AG10803 (cell line): ENCODE measurements at places on chromosomes 16 and 17.

DNA sequence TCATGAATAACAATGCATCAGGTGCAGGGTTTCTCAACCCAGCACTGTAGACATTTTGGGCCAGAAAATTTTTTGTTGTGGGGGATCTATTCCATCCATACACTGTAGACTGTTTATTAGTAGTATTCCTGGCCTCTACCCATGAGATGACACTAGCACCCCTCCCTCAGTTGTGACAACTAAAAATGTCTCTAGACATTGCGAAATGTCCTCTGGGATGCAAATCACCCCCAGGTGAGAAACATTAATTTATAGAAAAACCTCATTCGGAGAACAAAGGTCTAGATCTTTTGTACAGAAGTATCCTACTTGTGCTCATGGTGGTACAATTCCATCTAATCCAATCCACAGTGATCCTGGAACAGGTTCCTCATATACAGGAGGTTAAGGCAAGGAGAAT lies 4.3 kb downstream of the ADAT1 start:
- DNase-seq: no peak

- peak; percentile 26 for DNase-seq
Measured at GRCh38 chr17:59406808-59407381, 75.4 kb downstream of the YPEL2 start.

GRCh38 chr16:73306901-73307413 lies 259.0 kb upstream of the ZFHX3 start:
- DNase-seq: no peak

GRCh38 chr16:48180868-48181480 lies 25.2 kb upstream of the ABCC12 start:
- no peak for DNase-seq

- peak; percentile 48 for DNase-seq
Measured at GRCh38 chr17:45852535-45853297, 8.0 kb downstream of the SPPL2C start.

DNA sequence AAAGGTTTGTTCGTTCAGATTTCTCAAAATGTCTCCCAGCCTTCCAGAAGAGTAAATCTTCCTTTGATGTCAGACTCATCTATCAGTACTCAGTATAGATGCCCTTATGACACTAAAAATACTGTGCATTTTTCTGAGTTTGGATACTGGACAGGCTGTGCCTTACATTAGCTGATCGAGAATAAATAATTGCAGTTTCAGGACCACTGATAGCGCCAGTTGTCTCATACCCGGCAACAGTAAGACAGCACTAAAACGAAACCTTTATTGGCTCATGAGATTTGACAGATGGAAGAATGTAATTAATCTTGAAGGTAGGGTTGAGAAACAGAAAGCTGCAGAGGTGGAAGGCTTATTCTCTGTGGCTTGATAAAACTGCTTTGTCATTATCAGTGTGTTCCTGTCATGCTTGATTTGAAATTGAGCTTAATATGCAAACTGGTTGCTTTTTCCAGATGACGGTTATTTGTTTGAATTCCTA lies 1.2 kb downstream of the ATP6V0A1 start:
- peak; percentile 50 for DNase-seq

- DNase-seq: peak; percentile 58
Measured at GRCh38 chr16:82016263-82016662, 5.0 kb upstream of the SDR42E1 start.

DNA sequence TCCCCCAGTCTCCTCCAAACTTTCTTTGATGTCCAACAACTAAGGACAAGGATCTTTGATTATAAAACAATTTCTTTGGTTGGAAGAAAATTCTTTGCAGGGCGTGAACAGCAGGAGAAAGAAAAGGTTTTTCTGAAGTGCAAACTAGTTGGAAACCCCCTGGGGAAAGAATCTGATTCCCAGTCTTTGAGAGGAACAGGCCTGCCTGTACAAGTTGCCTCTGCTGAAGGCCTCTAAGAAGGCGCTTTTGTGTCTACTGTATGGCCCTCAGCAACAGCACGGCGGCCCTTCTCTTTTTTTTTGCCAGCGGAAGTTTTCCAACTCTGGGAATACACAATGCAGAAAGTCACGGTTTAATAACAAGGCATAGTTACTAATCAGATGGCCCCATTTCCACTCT lies 14.0 kb downstream of the RNF43 start:
- DNase-seq: no peak

- DNase-seq: peak; percentile 82
Measured at GRCh38 chr16:10862438-10862837, 14.6 kb upstream of the CIITA start.

DNA sequence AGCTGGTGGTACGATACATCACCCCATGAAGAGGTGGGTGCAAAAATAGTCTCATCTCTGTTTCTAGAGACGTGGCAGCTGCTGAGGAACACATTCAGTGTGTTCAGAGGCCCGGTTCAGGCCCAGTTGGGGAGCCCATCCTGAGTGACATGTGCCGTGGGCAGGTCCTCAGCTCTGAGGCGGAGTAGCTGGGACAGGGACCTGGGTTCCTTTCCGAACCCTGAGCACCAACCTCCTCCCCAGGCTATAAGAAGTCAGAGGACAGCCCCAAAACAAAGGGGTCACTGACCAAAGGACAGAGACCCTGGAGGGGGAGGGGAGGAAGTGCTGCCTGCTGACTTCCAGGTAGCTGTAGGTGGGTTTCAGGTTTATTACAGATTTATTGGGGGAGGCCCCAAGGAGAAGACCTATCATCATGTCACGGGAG lies 5.1 kb downstream of the LDHD start:
- DNase-seq: no peak

DNA sequence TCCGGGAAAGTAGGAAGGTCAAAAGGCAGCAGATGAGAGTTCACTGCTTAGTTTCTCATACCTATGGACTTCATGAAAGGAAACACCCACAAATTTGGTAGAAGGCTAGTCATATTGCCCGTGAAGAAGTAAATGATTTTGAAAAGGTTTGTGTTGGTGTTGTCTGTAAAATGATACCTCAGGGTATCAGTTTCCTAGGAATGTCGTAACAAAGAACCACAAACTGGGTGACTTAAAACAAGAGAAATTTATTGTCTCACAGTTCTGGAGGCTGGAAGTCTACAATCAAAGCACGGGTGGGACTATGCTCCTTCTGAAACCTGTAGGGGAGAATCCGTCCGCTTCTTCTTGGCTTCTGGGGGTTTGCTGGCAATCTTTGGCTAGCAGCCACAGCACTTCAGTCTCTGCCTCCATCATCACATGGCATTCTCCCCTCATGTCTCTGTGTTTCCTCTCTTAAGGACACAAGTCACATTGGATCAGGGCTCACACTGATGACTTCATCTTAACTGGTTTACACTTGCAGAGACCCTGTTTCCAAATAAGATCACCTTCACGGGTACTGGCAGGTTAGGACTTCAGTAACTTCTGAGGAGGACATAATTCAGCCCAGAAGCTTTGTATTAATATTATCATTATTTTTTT lies 2.0 kb upstream of the NAE1 start:
- DNase-seq: peak; percentile 35

DNA sequence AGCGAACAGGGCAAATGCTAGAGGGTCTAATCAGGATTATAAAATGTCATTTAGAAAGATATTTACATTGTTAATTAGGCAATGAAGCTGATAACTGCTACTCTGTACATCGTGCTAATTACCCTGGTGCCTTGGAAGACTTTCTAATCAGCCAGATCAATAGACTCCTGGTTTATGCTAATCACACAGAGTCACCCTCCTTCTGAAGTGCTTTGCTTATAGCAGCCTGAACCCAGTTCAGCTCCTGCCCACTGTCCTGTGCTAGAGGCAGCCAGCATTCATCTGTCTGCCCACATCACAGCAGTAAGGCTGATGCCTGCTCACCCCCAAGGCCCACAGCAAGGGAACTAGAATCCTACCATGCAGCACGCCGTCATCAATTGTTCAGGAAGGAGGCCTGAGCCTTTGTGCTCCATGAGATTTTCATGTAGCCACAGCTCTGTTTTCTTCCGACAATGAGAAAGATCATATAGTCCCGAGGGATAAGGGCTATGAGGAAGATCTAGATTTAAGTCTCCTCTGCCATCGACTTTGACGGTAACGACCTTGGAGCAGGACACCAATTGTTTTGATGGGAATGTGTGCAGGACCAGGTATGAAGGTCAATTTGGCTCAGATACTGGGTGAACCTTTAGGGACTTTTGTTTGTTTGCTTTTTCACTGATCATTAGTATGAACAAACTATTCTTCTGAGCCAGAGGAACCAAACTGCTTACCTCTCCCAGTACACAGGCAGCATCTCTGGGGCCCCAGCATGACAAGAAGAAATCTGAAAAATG lies 12.5 kb upstream of the LYRM9 start:
- DNase-seq: no peak

- no peak for DNase-seq
Measured at GRCh38 chr16:56199164-56199563, 7.9 kb downstream of the GNAO1 start.

- DNase-seq: peak; percentile 49
Measured at GRCh38 chr17:29590411-29591145, 1.1 kb upstream of the GIT1 start.

- DNase-seq: no peak
Measured at GRCh38 chr17:80474961-80475909, 1.2 kb downstream of the NPTX1 start.

GRCh38 chr17:60110586-60110985 lies 31.9 kb upstream of the HEATR6 start:
- no peak for DNase-seq

DNA sequence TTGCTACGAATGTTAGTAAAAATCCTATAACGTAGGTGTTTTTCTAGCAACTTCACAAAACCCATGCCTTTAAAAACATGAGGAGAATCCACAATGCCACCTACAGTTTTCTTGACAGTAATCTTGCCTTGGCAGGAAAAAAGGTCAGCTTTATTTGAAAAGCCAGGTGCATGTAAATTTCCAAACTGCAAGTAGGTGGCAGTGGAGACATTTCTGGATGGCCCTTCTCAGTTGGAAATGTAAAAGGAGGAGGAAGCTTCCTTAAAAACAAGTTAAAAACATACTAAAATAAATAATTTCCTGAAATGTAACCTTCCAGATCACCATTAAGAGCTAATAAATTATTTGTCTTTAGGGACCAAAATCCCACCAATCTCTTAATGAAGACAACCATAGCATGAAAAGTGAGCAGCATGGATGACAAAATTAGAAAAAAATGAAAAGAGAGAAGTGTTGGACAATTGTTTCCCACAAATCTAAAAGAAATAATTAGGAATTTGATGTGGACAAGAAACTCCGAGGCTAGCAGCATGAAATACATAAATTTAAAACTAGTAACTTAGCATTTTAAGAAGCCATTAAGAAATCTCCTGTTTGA lies 152.2 kb downstream of the SNX11 start:
- DNase-seq: peak; percentile 43

GRCh38 chr17:59786213-59786535 lies 78.7 kb downstream of the VMP1 start:
- no peak for DNase-seq

DNA sequence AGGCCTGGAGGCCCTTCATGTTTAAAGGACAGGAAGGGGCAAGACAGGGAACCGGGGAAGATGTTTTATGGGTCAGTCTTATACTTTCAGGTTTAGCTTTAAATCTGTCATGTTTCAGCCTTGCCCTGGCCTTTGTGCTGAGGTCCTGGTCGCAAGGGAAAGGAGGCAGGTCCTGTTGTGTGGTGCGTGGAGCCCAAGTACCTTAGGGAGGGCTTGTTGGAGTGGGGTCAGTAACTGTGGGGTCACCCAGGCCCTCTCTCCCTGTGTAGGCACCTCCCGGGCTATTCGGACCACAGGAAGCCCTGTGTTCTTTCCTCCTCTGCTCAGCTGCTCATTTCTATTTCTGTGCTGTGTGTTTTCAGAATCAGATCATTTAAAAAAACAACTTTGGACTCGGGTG lies 42.7 kb downstream of the MPRIP start:
- no peak for DNase-seq

- DNase-seq: no peak
Measured at GRCh38 chr17:40554646-40555295, 10.5 kb downstream of the CCR7 start.

- DNase-seq: no peak
Measured at GRCh38 chr17:8941520-8941919, 24.0 kb downstream of the PIK3R5 start.

DNA sequence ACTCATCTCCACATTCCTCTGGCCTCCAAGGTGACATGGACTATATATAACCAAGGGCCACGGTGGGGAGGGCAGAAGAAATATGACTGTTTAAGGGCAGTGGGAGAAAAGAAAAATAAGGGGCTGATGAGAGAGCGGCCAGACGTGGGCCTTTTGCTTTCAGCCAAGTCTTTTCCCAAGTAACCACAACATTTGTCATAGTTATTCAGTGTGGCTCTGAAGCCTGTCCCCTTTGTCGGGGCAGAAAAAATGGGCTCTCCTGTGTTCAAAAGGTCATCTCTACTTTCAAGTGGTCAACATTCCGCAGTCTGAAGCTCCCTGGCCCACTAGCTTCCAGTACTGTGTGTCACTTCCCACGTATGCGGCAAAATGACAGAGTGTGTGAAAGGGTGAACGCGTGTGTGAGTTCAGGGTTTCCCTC lies 245.4 kb downstream of the NTN1 start:
- no peak for DNase-seq

- DNase-seq: no peak
Measured at GRCh38 chr17:63382136-63382535, 64.0 kb downstream of the CYB561 start.

DNA sequence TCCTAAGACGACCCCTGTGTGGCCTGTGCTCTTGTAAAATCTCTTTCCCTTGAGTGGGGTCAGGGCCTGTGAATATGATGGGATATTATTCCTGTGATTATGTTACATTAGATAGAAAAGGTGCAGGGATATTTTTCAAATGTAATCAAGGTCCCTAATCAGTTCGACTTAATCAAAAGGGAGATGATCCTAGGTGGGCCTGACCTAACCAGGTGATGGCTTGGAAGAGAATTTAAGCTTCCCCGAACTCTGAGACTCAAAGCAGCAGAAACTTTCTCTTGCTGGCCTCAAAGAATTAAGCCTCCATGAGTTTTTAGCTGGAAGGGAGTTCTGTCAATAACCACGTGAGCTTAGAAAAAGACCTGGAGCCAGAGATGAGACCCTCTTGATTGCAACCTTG lies 124.7 kb downstream of the MAF start:
- DNase-seq: no peak

DNA sequence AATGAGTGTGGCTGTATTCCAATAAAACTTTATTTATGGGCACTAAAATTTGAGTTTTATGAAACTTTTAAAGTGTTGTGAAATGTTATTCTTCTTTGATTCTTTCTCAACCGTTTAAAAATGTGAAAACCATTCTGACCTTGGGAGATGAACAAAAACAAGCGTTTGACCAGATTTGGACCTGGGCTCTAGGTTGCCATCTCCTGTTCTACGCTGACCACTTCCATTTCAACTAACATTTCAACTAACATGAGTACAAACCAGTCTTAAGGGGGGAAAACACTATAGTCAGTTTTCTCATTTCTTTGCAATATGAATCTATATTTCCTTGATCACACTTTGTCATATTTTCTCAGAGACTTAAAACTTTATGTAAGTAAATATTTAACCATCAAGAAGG lies 118.4 kb upstream of the IRX5 start:
- peak; percentile 34 for DNase-seq
